ENCODE measurements at places on chromosomes 1 and 21.

DNA sequence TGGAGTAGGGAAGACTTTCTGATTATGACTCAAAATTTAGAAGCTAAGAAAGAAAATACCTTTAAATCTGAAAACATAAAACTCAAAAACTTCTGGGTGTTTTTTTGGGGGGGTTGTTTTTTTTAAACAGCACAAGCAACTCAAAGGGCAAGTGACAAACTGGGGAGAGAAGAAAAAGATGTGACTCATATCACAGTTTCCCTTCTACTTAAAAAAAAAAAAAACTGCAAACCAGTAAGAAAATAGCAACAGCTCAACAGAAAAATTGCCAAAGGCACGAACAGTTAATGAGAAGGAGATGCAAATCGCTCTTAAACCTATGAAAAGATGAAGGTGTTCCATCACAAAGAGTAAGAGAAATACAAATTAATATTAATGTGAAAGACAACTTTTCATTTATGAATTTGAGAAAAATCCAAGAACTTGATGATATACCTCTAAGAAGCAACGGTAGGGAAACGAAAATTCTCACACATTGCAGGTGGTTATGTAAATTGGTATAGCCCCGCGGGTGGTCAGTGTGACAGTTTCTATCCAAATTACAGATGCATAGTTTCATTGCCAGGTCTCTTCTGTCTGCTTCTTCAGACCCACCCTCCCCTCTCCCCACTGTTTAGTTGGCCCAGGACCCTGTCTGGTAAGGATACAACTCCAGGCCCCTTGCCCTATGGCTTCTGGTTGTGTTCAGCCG, 9.0 kb downstream of the IFNAR2 start:
- no peak for DNase-seq

DNA sequence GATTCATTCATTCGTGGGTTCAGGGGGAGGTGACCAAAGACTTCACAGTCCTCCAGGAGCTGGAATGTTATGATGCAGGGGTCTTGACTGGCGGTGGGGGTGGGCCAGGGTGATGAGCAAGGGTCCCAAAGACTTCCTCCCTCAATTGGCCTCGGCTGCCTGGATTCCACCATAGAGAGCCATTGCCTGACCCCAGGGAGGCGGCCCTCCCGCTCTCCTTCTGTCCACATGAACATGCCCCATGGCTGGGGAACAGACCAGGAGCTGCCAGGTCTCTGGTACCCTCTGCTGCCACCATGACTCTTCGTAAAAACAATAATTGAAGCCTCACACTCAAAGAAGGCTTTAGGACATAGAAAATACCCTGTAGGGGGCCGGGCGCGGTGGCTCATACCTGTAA, 102.5 kb upstream of the CASZ1 start:
- no peak for DNase-seq

DNA sequence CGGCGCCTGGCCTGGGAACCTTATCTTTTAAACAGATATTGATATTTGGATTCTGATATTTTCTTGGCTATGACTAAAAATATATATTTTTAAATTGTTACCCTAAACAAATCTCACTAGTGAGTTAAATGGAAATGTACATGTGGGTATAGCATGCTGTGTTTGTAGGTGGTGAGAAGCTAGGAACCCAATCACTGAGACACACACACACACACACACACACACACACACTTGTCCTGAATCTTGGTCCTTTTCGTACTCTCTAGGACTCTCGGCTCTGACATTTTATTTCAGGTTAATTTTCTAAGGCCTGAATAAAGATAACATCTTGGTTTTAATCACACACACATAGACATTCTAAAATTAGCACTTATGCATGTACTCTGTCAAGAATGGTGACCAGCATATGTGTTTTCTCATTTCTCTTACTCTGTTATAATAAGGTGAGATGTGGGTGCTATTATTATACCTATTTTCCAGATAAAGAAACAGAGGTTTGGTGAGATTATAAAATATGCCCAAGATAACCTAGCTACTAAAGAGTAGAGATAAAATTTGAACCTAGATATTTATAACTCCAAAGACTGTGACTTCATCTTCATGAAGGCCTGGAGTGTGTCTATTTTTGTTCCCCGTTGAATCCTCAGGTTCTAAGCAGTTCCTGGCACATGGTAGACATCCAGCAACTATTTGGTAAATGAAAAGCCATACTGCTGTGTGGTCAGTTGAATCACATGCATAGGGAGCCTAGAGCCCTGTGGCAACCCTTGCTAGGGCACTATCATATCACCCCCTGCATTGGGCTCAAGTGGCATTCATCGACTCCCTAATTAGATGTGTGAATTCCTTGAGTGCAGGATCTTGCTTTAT, 85.0 kb upstream of the RAB3GAP2 start:
- DNase-seq, result no peak

- no peak for DNase-seq
These were observed 40.8 kb upstream of the UTS2 start for GRCh38 chr1:7893529-7894180.

DNA sequence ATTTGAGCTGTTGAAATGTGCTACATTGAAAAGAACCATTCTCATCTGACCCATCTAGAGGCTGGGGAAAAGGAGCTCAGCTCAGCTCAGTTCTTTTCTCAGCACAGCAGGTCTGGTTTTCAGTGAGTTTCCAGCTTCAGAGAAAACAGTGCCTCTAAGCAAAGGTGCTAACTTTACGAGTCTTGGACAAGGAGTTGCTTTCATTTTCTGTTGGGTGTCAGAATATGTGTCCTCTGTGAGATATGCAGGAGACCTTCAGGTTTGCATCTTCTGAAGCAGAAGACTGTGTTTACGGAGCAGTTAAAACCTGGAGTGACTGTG, 321.3 kb upstream of the USP24 start:
- DNase-seq, result no peak

- DNase-seq, result no peak
These were observed 120.0 kb downstream of the TGFBR3 start for GRCh38 chr1:91765880-91766443.

DNA sequence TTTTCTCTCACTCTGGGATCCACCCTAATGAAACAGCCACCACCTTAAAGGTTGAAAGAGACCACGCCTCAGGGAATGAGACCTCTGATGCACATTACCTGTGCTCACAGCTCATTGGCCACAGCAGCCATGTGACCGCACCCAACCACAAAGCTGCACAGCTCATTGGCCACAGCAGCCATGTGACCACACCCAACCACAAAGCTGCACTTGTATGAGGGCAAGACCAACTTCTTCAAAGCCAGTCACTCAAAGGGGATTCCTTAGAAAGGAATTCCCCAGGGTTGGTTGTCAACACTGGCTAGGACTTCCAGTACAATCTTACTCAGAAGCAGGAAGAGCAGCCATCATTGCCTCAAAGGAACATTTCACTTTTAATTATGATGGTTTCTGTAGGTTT, 43.6 kb upstream of the PDE9A start:
- no peak for DNase-seq

GRCh38 chr1:167152192-167152876, 58.5 kb downstream of the STYXL2 start:
- no peak for DNase-seq

DNA sequence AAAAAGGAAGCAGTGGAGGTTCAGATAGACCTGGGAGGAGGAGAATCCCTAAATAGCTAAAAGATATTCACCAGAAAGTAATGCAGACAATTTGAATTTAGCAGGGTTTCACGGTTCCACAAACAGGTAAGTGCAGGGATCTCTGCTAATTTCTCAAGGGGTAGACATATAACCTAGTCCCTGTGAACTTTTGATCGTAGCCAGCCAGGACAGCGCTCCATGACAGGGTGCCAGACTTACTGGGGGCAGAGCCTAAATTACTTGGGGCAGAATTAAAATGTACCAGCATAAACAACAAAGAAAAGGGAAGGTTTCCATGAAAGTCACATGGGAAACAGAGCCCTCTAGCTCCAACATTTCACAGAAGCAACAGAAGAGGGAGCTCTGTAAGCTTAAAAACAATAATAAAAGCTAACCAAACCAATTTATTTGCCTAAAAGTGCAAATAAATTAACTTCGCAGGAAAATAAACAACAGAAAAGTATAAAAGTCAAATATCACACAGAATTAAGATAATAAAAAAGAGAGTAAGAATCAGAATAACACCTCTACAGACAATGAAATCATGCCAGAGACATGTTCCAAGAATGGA, 198.3 kb downstream of the DUSP10 start:
- no peak for DNase-seq

DNA sequence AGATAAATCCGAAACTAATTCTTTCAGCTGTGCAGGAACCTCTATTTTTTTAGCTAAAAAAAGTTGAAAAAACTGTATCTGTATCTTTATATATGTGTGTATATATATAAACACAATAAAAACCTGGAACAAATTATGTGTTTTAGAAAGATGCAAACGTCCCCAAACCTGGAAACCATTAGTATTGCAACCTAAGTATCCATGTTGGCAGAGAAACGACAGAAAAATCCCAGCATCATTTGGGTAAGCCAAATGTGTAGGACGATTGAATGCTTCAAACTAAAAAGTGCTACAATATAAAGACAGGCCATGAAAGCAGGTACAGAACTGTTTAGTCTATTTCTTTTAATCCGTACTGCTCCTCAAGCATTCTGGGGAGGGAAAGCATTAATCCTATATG, 87.9 kb downstream of the AHCTF1 start:
- DNase-seq, result no peak

GRCh38 chr1:64701071-64701470, 43.8 kb upstream of the RAVER2 start:
- no peak for DNase-seq

DNA sequence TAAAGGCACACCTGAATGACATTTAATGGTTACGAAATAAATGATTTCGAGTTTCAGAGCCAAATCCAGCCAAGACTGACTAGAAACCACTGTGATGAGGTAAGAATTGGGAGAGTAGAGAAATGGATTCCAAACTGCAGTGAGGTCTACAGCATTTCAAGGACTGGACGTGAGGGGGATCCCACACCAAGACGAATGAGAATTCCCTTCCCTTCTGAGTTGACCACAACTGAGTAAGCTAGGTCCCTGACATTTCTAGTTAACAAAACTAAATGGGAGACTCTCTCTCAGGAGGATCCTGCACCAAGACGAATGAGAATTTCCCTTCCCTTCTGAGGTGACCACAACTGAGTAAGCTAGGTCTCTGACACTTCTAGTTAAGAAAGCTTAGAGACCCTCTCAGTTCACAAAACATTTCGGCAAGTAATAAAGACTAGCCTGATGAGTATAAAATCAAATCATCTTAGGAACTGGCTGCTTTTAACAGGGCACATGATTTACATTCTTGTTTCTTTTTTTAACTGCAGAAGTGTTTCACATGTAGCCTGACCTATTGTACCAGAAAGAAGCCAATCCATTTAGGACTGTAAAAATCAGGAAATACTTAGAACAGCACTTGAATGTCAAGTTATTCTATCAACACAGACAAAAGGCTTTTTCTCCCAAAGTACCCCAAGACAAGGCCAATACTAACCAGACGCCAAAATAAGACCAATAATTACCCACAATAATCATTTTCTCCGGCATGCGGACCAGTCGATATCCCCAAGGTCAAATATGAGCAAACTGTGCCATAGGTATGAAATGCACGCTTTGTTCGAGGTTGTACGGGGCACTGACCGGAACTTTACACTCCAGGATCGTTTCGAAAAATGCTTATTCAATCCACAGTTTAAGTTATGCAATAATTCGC, 1.4 kb upstream of the SPATA1 start:
- no peak for DNase-seq

DNA sequence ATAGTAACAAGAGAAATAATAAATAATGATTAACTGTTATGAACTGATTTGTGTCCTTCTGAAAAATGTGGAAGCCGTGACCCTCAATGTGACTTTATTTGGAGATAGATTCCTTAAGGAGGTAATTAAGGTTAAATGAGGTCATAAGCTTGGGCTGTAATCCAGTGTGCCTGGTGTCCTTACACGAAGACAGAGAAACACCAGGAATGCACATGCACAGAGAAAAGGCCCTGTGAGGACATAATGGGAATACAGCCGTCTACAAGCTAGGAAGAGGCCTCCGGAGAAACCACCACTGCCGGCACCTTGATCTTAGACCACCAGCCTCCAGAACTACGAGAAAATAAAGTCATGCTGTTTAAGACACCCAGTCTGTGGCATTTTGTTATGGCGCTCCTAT, 215.9 kb downstream of the NEGR1 start:
- no peak for DNase-seq

DNA sequence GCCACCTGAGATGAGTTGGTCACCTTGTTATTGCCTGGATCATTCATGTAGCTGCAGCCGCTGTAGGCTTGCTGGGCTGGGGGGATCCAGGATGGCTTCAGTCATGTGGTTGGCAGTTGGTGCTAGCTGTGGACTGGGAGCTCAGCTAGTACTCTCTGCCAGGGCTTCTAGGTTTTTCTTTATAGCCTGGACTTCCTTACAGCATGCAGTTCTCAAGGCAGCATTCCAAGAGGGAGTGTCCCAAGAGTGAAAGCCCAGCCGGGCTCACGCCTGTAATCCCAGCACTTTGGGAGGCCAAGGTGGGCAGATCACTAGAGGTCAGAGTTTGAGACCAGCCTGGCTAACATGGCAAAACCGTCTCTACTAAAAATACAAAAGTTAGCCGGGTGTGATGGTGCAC, 23.7 kb upstream of the ACTL8 start:
- DNase-seq, result no peak

GRCh38 chr1:26469558-26469957, 2.7 kb upstream of the HMGN2 start:
- no peak for DNase-seq

DNA sequence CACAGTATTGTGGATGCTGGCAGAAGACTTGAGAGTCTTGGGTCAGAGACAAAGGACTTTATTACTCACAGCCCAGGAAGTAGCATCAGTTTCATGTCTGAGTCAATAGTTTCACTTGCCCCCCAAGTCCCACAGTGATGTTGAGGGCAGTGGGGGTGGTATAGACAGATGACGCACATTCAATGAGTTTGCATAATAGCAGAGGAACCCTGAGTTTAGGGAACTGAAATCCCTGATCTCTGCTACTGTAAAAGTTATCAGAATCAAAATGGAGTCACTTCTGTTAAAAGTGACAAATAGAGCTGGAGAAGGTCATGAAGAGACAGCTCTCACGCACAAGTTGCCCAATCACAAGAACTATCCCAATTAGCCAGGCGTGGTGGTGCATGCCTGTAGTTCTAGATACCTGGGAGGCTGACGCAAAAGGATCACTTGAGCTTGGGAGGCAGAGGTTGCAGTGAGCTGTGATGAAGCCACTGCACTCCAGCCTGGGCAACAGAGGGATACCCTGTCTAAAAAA, 11.5 kb upstream of the HCRTR1 start:
- DNase-seq, result no peak

DNA sequence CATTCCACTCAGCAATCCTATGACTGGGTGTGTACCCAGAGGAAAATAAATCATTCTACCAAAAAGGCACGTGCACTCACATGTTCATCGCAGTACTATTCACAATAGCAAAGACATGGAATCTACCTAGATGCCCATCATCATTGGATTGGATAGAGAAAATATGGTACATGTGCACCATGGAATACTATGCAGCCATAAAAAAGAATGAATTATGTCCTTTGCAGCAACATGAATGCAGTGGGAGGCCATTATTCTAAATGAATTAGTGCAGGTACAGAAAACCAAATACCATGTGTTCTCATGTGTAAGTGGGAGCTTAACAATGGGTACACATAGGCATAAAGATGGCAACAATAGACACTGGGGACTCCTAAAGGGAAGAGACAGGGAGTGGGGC, 39.9 kb upstream of the SLC35F3 start:
- DNase-seq, result no peak

- no peak for DNase-seq
These were observed 165.8 kb downstream of the GIPC2 start for GRCh38 chr1:78211483-78212092.
